RCC 7860 (cell line): ENCODE measurements at places on chromosomes 5 and 9.

GRCh38 chr5:148426514-148426913, 42.8 kb downstream of the FBXO38 start:
- DNase-seq, result no peak

DNA sequence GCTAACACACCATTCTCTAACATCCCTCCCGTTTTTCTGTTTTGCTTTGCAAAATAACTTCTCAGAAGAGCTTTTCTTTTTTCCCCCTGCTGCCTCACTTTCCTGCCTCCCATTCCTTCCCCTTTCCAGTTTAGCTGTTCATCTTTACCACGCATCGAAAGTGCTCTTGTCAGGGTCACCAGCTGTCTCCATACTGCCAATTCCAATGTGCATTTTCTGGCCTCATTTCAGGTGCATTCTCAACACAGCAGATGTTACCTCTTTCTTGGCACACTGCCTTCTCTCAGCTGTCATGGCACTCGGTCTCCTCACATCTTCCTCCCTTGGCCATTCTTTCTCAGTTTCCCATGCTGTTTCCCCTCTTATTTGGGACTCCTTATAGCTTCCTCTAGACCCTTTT, 9.5 kb downstream of the ARSK start:
- DNase-seq, result no peak

DNA sequence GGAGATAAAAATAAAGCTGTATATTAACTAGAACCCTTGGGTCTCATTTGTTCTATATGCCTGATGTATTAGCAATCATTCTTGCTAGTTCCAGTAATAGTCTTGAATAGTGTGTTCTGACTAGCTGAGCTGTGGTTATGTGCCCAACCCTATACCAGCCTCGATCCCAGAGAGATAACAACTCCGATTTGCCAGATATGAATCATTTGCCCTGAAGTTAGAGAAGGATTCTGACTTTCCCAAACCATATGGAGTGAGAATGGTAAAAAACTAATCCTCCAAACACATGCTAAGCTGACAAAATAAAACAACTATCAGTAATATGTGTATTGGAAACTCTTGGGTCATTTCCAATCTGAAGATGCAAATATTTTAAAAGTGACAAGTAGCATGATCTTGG, 64.8 kb downstream of the ALDH1A1 start:
- no peak for DNase-seq

GRCh38 chr9:108225149-108225800, 630.5 kb downstream of the ACTL7B start:
- no peak for DNase-seq

DNA sequence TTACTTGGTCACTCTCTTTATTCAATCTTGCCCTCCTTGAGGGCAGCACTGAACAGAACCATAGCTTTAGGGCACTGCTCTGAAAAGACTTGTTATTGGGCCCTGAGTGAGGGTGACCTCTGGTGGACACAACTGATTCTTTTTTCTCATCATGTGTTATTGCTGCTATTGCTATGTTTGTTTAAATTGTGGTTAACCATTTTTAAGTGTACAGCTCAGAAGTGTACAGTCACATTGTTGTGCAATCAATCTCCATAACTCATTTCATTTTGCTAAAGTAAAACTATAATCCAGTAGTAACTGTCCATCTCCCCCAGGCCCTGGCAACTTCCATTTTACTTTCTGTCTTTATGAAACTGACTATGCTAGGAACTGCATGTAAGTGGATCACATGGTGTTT, 351.1 kb upstream of the RIOK2 start:
- peak; percentile 42 for DNase-seq

GRCh38 chr5:33343676-33344327, 97.0 kb upstream of the TARS1 start:
- DNase-seq, result peak; percentile 88

GRCh38 chr5:34411470-34412346, 244.4 kb upstream of the RAI14 start:
- no peak for DNase-seq

GRCh38 chr9:121463026-121463807, 36.4 kb downstream of the GGTA1 start:
- no peak for DNase-seq

- no peak for DNase-seq
Measured at GRCh38 chr5:17275289-17276158, 58.1 kb downstream of the BASP1 start.
